ENCODE measurements at places on chromosomes 4 and X. TPM values are rescaled to one million over a fixed set of nuclear protein-coding genes. Genes with fewer than 3 reads are reported as not detected.

The FABP2 gene
- not detected for total RNA-seq

The SSX4B gene
- not detected for total RNA-seq

The P2RY10 gene
- not detected for total RNA-seq

The RBM10 gene
- 37.5 TPM for total RNA-seq

The TSR2 gene
- 51.7 TPM for total RNA-seq

Measured in A549 treated with GW870086 at 1 μM for 4 hours (cell line).